ENCODE measurements at places on chromosomes 2 and 18. TPM values are rescaled to one million over a fixed set of nuclear protein-coding genes. Genes with fewer than 3 reads are reported as not detected.

AFF3 gene
- total RNA-seq: 3.9 TPM

FAM117B gene
- 26.2 TPM for total RNA-seq

IL18RAP gene
- total RNA-seq: 4.2 TPM

ZNF142 gene
- 54.5 TPM for total RNA-seq

ATP6V1B1 gene
- not detected for total RNA-seq

MGAT4A gene
- total RNA-seq: 256 TPM

PIKFYVE gene
- 45.8 TPM for total RNA-seq

TMEM17 gene
- not detected for total RNA-seq

POTEE gene
- 0.17 TPM for total RNA-seq

ITGA6 gene
- total RNA-seq: 69.1 TPM

KYNU gene
- 1.3 TPM for total RNA-seq

ASB1 gene
- 46.5 TPM for total RNA-seq

COL3A1 gene
- total RNA-seq: not detected

IL37 gene
- total RNA-seq: not detected

POTEI gene
- total RNA-seq: not detected

ERICH2 gene
- not detected for total RNA-seq

SAG gene
- total RNA-seq: 0.06 TPM

AKAIN1 gene
- total RNA-seq: not detected

ZNF892 gene
- total RNA-seq: 4.7 TPM

ANO7 gene
- total RNA-seq: 0.81 TPM

HRH4 gene
- 1.1 TPM for total RNA-seq

PRR30 gene
- not detected for total RNA-seq

C2orf66 gene
- not detected for total RNA-seq

FARP2 gene
- total RNA-seq: 21.8 TPM

CAPN14 gene
- 0.53 TPM for total RNA-seq

KCNK3 gene
- not detected for total RNA-seq
